ENCODE measurements at places on chromosomes 11 and 22. TPM values are rescaled to one million over a fixed set of nuclear protein-coding genes. Genes with fewer than 3 reads are reported as not detected.

Gene BCO2
- 88.1 TPM for total RNA-seq

DNA sequence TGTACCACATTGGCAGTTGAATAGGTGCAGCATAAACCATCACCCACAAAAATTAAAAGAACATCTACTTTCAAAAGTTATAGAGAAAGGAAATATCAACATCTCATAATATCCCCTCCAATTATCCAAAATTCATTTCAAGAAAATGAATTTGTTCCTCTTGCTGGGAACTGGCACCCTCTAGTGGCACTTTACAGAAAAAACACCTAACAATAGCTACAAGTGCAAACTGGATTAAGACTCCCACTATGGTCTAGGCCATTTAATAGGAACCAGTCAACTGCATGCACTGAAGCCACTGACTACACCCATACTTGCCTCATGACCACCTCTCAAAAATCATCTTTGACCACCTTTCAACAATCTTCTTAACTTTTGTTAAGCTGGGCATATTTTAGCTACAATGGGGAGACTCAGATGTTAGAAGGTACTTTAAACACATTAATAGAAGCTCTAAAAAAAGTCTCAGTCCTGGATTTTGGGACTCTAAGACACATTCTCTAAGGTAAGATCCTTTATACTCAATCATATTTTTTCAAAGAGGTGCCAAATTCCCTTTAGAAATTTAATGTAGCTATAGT is 17.3 kb downstream of the TRAF6 start:
- peaks cover 3% of the 10 kb centered on the region for H3K36me3 ChIP-seq
- peak; percentile 27 for DNase-seq
- peaks cover 14% of the 10 kb centered on the region for H3K4me1 ChIP-seq
- H3K27me3 ChIP-seq = no peaks in the 10 kb centered on the region

Gene GLYAT
- total RNA-seq = 0.22 TPM

GRCh38 chr11:118201966-118202365 is 22.8 kb downstream of the JAML start:
- DNase-seq = no peak
- no peak overlapping the region for H3K27ac ChIP-seq
- H3K4me3 ChIP-seq = no peak overlapping the region
- no peaks in the 10 kb centered on the region for H3K27me3 ChIP-seq

Gene GDPD5
- 6.0 TPM for total RNA-seq

Gene MAP6
- 7.2 TPM for total RNA-seq

DNA sequence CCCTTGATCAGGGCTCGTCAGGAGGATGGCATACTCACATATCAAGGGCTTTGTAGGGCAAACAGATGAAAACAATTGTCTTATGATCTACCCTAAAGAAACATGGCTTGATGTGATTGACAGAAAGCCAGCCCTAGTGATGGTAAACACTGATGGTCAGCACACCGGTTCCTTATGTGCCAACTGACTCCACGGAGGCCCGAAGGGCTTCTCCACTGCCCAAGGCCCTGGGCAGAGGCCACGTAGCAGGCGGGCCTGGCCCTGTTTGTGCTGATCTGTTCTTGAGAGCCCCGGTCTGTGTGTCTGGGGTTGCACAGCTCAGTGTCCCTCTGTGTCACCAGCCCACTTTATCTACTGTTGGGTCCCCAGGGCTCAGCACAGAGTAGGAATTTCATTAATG is 115.2 kb downstream of the GRIK4 start:
- no peaks in the 10 kb centered on the region for H3K36me3 ChIP-seq
- no peak overlapping the region for H3K4me3 ChIP-seq
- DNase-seq = no peak
- H3K27me3 ChIP-seq = no peaks in the 10 kb centered on the region
- H3K27ac ChIP-seq = no peak overlapping the region

Gene FBLN1
- total RNA-seq = 44.8 TPM

GRCh38 chr22:46563381-46564083 is 26.1 kb upstream of the CELSR1 start:
- peaks cover 11% of the 10 kb centered on the region for H3K4me1 ChIP-seq
- no peak overlapping the region for H3K4me3 ChIP-seq
- H3K27ac ChIP-seq = peak overlapping the region; percentile 39
- H3K36me3 ChIP-seq = no peaks in the 10 kb centered on the region

DNA sequence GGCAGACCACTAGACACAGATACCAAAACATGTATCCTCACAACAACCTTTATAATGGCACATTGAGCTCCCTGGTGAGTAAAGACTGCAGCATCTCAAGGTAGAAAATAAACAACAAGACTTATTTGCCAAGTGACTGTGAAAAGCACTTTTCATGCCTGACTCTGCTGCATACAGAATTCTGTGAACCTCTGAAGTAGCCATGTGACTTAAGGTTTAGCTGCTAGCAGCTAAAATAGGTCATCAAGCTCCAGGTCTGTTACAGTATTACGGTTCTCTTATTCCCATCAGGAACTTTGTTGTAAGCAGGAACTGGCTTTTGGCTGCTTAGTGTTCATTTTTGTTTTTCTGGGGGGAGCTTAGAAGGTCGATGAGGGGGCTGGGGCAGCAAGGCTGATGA is 139.4 kb downstream of the PAX6 start:
- H3K27me3 ChIP-seq = no peaks in the 10 kb centered on the region
- H3K4me1 ChIP-seq = no peaks in the 10 kb centered on the region
- no peak overlapping the region for H3K4me3 ChIP-seq
- no peaks in the 10 kb centered on the region for H3K36me3 ChIP-seq
- DNase-seq = no peak
- H3K27ac ChIP-seq = no peak overlapping the region

Gene LRRC75B
- total RNA-seq = 3.7 TPM

GRCh38 chr11:67504950-67505581 is at the start of gene PITPNM1:
TSS of gene PITPNM1 (minus strand) at chr11:67505363. CDS start at chr11:67504180, 1,183 bp downstream.
- peaks cover 6% of the 10 kb centered on the region for H3K36me3 ChIP-seq
- H3K27ac ChIP-seq = peak within 1 kb of the TSS; percentile 100
- peaks cover 49% of the 10 kb centered on the region for H3K4me1 ChIP-seq
- peak; percentile 78 for DNase-seq
- H3K4me3 ChIP-seq = peak within 1 kb of the TSS; percentile 80
- no peaks in the 10 kb centered on the region for H3K27me3 ChIP-seq

Gene MYOD1
- total RNA-seq = not detected

Gene PNPLA3
- 0.95 TPM for total RNA-seq

Gene WT1
- 4.6 TPM for total RNA-seq

GRCh38 chr11:16776711-16777612 is 38.5 kb downstream of the C11orf58 start:
- H3K36me3 ChIP-seq = no peaks in the 10 kb centered on the region
- H3K4me1 ChIP-seq = peaks cover 4% of the 10 kb centered on the region
- no peak overlapping the region for H3K4me3 ChIP-seq

DNA sequence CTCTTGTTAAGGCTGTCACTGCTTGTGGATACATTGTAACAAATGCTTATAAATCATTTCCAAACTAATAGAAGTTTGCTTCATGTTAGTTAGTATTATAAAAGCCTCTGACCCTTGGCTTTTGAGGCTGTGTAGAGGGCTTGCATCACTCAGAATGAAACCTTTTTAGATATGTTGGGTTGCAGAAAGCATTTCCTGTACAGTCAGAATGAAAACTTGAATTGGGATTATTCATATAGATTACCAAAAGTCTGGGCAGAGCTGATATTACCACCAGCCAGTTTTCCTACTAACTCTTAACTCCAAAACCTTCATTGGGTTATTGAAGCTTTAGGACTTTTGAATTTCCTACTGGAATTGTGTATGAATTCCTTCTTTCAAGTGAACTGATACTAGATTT is 12.0 kb downstream of the KMT2A start:
- H3K4me1 ChIP-seq = no peaks in the 10 kb centered on the region
- no peak for DNase-seq
- peaks cover 22% of the 10 kb centered on the region for H3K36me3 ChIP-seq
- H3K27me3 ChIP-seq = no peaks in the 10 kb centered on the region

DNA sequence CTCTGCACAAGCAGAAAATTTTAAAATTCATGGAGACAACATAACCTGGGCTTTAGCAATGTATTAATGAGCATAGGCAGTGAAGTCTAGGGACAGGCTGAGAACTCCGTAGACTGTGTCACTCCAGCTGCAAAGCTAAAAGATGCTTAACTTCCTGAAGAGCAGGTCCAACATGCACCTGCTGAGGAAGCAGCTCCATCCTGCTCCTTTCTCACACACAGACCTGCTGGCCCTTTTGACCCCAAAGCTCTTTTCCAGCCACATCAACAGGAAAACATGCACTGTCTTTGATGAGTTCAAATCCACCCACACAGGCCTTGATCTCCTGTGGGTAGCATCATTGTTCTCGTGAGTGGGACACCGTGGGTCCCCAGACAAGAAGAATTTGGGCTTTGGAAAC is 36.0 kb downstream of the SYN3 start:
- H3K36me3 ChIP-seq = no peaks in the 10 kb centered on the region
- DNase-seq = no peak
- H3K4me1 ChIP-seq = no peaks in the 10 kb centered on the region
- H3K4me3 ChIP-seq = no peak overlapping the region
- H3K27me3 ChIP-seq = peaks cover 24% of the 10 kb centered on the region

GRCh38 chr11:74011360-74012073 is 2.6 kb upstream of the UCP3 start:
- DNase-seq = no peak
- H3K36me3 ChIP-seq = no peaks in the 10 kb centered on the region
- no peak overlapping the region for H3K4me3 ChIP-seq
- no peaks in the 10 kb centered on the region for H3K27me3 ChIP-seq

- H3K4me3 ChIP-seq = no peak overlapping the region
- H3K27me3 ChIP-seq = no peaks in the 10 kb centered on the region
- peaks cover 74% of the 10 kb centered on the region for H3K36me3 ChIP-seq
- H3K27ac ChIP-seq = no peak overlapping the region
- H3K4me1 ChIP-seq = no peaks in the 10 kb centered on the region
Observed at GRCh38 chr22:29693161-29693560, 26.6 kb upstream of the CABP7 start.

Gene RTN4RL2
- 0.33 TPM for total RNA-seq

Gene CREB3L1
- 14.9 TPM for total RNA-seq

DNA sequence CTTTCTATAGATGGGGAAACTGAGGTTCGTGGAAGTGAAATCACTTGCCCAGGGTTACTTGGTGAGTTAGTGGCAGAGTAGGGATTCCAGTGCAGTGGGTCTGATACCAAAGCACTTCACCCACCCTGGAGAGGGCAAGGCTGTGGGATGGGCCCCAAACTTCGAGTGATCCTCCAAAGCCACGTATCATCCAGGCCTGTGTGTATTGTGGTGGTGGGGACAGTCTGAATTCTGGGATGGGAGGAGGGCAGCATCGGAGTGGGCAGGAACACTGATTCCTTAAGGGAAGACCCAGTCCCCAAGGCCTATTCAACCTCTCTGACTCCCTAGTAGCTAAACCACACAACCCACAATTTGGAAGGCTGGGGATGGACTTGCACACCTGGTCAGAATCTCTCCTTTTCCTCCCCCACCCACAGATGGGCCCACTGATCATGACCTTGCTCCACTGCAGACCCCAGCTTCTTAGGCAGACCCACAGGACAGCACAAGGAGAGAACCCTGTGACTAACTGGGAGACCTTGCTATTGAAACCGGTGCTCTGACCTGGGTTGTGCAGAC is 11.5 kb downstream of the TMPRSS13 start:
- H3K27ac ChIP-seq = no peak overlapping the region
- no peak overlapping the region for H3K4me3 ChIP-seq
- H3K27me3 ChIP-seq = no peaks in the 10 kb centered on the region
- H3K4me1 ChIP-seq = no peaks in the 10 kb centered on the region

DNA sequence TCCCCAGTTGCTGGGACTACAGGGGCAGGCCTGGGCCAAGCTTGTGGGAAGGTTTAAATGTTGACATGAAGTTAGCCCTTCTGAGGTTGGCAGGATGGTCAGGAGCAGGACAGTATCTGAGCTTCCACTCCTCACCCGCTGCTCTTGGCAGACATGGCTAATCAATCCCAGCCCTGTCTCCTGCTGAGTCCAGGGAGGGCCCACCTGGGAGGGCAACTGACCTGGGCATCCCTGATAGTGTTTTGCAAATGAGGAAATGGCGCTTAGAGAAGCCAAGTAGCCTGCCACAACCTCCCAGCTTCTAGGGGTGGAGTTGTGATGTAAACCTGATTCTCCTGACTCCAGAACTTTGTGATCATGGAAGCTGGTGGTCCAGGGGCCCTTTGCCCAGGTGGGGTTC is 16.7 kb downstream of the FLRT1 start:
- no peaks in the 10 kb centered on the region for H3K36me3 ChIP-seq
- no peaks in the 10 kb centered on the region for H3K27me3 ChIP-seq
- H3K4me1 ChIP-seq = peaks cover 7% of the 10 kb centered on the region
- no peak for DNase-seq
- no peak overlapping the region for H3K4me3 ChIP-seq
- H3K27ac ChIP-seq = no peak overlapping the region

DNA sequence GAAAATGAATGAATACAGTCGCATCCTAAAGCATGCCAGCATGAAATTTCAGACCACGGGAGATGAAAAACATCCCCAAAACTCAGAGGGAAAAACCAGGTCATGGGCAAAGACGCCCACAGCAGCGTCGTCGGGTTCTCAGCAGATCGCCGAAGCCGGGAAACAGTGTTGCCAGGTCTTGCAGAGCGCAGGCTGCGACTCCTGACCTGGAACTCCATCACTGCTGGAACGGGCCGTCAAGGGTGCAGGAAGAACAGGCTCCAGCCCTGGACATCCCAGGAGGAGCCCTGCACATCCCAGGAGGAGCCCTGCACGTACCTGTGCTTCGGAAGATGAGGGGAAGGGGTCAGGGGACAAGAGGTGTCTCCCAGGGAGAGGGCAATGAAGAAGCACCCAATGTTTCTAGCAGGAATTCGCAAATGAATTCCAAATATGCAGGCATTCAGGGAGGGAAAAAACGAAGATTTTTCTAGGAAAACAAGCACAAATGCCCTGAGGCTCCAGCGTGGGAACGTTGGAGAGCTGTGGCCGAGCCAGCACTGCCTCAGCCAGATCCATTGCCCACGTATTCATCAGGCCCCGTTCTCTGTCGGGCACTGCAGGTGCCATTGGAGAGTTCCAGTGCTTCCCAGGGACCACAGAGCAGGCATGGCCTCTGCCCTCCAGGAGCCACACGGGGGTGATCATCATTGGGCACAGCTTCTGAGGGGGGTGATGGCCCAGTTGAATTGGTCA is 1110.4 kb downstream of the BRD1 start:
- H3K27me3 ChIP-seq = peaks cover 11% of the 10 kb centered on the region
- H3K27ac ChIP-seq = no peak overlapping the region
- no peaks in the 10 kb centered on the region for H3K36me3 ChIP-seq
- DNase-seq = no peak
- no peaks in the 10 kb centered on the region for H3K4me1 ChIP-seq

DNA sequence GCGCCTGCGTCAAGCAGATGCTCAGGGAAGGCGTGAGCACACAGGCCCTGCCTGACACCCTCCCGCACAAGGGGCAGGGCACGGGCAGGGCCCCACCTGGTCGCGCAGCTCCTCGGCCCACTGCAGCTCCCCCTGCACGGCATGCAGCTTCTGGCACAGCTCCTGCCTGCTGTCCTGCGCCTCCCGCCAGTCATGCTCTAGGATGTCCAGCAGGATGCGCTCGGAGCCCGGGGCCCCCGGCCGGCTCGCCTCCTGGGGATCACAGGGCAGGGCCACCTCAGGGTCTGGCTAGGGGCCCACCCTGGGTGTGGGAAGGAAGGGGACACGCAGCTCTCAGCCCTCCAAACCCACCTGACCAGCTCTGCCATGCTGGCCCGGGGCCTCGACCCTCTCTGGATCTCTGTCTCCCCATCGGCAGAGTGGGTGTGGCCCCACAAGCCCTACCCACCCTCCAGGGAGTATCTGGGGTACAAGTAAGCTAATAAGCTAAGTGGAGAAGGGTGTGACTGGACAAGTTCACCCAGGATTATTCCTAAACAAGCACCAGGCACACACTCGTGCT is 10.7 kb downstream of the CARD10 start:
- peak; percentile 67 for DNase-seq
- peak overlapping the region; percentile 66 for H3K27ac ChIP-seq
- no peak overlapping the region for H3K4me3 ChIP-seq
- peaks cover 93% of the 10 kb centered on the region for H3K4me1 ChIP-seq

Gene MYO18B
- 407 TPM for total RNA-seq

Measured in heart right ventricle (tissue), 16 donors.